Esophagus muscularis mucosa (tissue), 4 donors: ENCODE measurements at places on chromosomes 7 and 10. TPM values are rescaled to one million over a fixed set of nuclear protein-coding genes. Genes with fewer than 3 reads are reported as not detected.

The C10orf53 gene
- not detected for total RNA-seq

The DPP6 gene
- total RNA-seq, result 33.2 TPM

The ACSM6 gene
- total RNA-seq, result not detected

DNA sequence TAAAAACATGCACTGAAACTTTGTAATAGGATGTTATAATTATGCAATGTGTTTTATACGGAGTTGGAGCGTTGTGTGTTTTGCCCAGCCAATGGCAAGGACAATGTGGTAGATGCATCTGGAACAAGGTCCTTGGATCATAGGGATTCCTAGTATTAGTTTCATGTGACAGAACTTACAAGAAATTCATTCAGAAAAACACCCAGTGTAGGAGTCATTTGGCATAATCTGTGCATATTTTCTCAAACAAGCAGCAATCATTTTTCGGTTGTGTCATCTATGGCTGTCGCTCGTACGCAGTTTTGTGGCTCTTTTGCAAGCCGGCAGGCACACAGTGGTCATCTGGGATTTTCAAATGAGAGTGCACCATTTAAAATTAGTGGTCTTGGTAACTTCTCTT is 19.8 kb downstream of the CREB5 start:
- peak overlapping the region; percentile 30 for H3K27ac ChIP-seq
- peaks cover 20% of the 10 kb centered on the region for H3K4me1 ChIP-seq
- no peaks in the 10 kb centered on the region for H3K36me3 ChIP-seq

DNA sequence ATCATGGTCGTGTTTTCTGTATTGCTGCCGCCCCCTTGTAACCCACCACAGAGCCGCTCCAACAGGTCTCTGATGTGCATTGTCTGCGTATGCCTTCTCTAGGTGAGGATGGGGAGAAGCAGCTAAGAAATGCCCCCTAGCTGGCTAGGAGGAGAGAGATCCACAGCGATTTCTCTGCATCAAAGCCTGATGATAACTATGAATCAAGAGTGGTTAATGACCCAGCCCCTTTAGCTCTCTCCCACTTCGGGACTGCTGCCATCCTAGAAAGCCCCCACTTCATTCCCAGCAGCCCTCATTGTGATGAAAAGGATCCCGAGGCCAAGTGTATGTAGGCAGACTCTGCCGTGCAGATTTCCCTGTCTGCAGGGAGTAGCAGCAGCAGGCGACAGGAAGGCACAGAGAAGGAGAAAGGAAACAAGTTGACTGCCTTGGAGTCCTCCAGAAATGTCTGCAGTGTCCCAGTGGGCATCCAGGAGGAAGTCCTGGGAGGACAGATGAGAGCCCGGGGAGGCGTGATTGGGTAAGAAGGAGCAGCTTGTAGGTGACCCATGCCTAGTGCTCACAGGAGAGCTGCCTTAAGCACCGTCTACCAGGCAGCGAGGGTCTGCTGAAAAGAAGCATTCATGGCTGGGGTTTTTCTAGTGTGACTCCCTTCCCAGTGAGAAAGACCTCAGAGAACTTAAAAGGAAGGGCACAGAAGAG is 2.9 kb downstream of the PLXNA4 start:
- no peak overlapping the region for H3K27ac ChIP-seq
- DNase-seq, result no peak
- no peak overlapping the region for H3K4me3 ChIP-seq
- no peaks in the 10 kb centered on the region for H3K36me3 ChIP-seq

The UPK3BL2 gene
- total RNA-seq, result 2.1 TPM

The GPNMB gene
- 46.1 TPM for total RNA-seq

- no peak overlapping the region for H3K27ac ChIP-seq
- no peaks in the 10 kb centered on the region for H3K36me3 ChIP-seq
- no peaks in the 10 kb centered on the region for H3K4me1 ChIP-seq
- no peak for DNase-seq
- H3K4me3 ChIP-seq, result no peak overlapping the region
Observed at GRCh38 chr7:12028508-12028907, 182.6 kb upstream of the TMEM106B start.

DNA sequence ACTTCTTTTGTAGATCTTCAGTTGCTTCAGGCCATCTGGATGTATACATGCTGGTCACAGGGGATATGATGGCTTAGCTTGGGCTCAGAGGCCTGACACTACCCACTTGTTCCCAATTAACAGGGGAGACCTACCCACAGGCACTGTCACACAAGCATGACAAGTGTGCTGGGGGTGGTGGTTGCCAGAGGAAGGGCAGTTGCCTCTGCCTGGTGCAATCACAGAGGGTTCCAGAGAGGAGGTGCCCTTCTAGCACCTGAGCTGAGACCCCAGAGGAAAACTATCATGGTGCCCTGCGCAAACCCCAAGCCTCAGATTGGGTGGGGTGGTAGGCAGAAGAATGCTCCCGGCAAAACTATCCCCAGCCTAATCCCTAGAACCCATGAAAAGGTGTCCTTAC is 65.6 kb upstream of the NANOS1 start:
- H3K27me3 ChIP-seq, result no peaks in the 10 kb centered on the region
- H3K36me3 ChIP-seq, result no peaks in the 10 kb centered on the region
- no peak overlapping the region for H3K27ac ChIP-seq
- peaks cover 23% of the 10 kb centered on the region for H3K4me1 ChIP-seq

- no peaks in the 10 kb centered on the region for H3K27me3 ChIP-seq
- H3K4me1 ChIP-seq, result no peaks in the 10 kb centered on the region
- H3K36me3 ChIP-seq, result no peaks in the 10 kb centered on the region
- H3K4me3 ChIP-seq, result no peak overlapping the region
- H3K27ac ChIP-seq, result no peak overlapping the region
Observed at GRCh38 chr10:6612371-6612770, 32.3 kb upstream of the PRKCQ start.

DNA sequence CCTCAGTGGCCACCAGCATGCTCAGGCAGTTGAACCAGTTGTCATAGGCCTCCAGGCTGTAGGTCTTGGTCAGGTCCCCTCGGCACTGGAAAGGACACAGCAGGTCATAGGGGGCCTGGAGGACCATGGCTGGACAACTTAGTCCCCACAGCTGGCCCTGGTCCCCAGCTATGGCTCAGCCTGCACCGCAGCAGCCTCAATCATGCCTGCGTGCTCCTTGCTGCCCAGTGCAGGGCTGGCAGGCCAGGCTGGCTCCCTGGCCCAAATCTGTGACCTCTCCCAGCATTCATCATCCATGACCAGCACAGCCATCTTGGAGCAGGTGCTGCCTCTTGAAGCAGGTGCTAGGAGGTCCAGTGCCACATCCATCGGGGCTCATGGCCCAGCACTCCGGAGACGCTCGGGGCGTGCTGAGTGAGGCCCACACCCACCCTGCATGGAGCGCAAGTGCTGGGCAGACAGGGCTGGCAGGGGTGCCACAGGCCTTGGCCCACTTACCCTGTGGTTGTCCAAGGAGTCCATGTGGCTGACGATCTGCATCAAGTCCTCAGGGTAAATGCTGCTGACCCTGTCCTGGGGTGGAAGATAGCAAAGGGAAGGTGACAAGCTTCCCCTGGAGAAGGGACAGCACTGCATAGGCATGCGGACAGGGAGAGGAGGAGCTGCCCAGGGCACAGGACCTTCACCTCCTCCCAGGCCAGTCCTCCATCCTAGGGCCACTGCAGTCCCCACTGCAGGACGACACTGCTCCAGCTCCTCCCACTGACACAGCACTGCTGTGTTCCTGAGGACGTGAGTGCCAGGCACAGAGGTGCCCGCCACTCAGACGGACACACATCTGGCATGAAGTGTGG is 61.7 kb downstream of the CSGALNACT2 start:
- no peaks in the 10 kb centered on the region for H3K36me3 ChIP-seq
- H3K4me3 ChIP-seq, result no peak overlapping the region
- H3K27ac ChIP-seq, result no peak overlapping the region

The MSS51 gene
- 0.83 TPM for total RNA-seq

GRCh38 chr10:76036111-76036940 is 604.9 kb downstream of the LRMDA start:
- peak overlapping the region; percentile 35 for H3K4me3 ChIP-seq
- no peaks in the 10 kb centered on the region for H3K27me3 ChIP-seq
- peaks cover 40% of the 10 kb centered on the region for H3K4me1 ChIP-seq
- peak; percentile 94 for DNase-seq
- H3K36me3 ChIP-seq, result no peaks in the 10 kb centered on the region
- H3K27ac ChIP-seq, result peak overlapping the region; percentile 74

The LRIT1 gene
- total RNA-seq, result not detected

DNA sequence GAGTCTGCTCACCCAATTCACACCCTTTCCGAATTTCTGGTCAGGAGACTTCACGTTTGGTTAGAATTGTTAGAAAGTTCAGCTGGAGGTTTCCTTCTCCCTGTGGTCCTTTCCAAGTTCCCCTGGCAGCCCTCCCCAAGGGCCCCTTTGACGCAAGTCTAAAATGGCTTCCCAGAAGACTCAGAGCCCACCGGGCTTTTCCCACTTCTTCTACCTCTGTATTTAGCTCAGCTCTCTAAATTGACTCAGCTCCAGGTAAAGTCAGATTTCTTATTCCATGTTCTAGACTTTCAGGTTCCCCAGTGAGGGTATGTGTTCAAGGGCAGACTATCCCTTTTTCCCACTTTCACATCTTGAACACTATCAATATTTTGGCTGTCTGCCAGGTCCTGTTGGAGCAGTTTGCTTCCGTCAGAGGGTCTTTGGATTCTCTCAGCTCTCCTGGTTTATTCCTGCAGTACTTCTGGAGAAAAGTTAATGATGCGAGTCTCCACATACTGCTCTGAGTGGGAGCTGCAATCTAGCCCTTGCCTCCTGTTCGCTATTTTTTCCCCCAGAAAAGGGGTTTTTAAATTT is 53.1 kb upstream of the ZNF273 start:
- no peaks in the 10 kb centered on the region for H3K36me3 ChIP-seq
- H3K27me3 ChIP-seq, result no peaks in the 10 kb centered on the region
- peaks cover 9% of the 10 kb centered on the region for H3K4me1 ChIP-seq

The NUTM2E gene
- total RNA-seq, result not detected

The ANKRD30A gene
- not detected for total RNA-seq

- H3K27ac ChIP-seq, result no peak overlapping the region
- H3K4me3 ChIP-seq, result no peak overlapping the region
- peaks cover 78% of the 10 kb centered on the region for H3K36me3 ChIP-seq
- H3K4me1 ChIP-seq, result no peaks in the 10 kb centered on the region
- DNase-seq, result no peak
- no peaks in the 10 kb centered on the region for H3K27me3 ChIP-seq
Observed at GRCh38 chr10:119919826-119920225, 27.3 kb downstream of the SEC23IP start.

The CDHR1 gene
- 0.17 TPM for total RNA-seq

The PAPSS2 gene
- 9.6 TPM for total RNA-seq

- no peaks in the 10 kb centered on the region for H3K36me3 ChIP-seq
- DNase-seq, result no peak
- H3K4me1 ChIP-seq, result no peaks in the 10 kb centered on the region
- H3K27ac ChIP-seq, result no peak overlapping the region
- no peaks in the 10 kb centered on the region for H3K27me3 ChIP-seq
Observed at GRCh38 chr7:14457568-14458453, 444.7 kb downstream of the DGKB start.

The MBLAC1 gene
- 5.8 TPM for total RNA-seq

The CABCOCO1 gene
- total RNA-seq, result 2.7 TPM

DNA sequence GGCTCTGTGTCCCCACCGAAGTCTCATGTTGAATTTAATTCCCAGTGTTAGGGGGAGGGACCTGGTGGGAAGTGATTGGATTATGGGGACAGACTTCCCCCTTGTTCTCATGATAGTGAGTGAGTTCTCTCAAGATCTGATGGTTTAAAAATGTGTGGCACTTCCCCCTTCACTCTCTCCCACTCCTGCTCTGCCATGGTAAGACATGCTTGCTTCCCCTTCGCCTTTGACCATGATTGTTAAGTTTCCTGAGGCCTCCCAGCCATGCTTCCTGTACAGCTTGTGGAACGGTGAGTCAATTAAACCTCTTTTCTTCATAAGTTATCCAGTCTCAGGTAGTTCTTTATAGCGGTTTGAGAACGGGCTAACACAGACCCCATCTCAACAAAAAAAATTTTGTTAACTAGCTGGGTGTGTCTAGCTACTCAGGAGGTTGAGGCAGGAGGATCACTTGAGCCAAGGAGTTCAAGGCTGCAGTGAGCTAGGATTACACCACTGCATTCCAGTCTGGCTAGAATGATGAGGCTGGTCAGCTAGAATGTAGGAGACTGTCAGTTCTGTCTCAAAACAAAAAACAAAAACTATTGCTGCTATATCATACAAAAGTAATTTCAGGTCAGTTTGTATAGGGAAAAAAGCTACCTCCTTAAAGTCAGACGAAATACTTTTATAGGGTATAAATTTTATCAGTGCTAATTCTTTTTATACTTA is 57.7 kb downstream of the ATAD1 start:
- DNase-seq, result no peak
- H3K27me3 ChIP-seq, result no peaks in the 10 kb centered on the region
- no peak overlapping the region for H3K27ac ChIP-seq
- H3K4me3 ChIP-seq, result no peak overlapping the region
- H3K36me3 ChIP-seq, result peaks cover 11% of the 10 kb centered on the region

DNA sequence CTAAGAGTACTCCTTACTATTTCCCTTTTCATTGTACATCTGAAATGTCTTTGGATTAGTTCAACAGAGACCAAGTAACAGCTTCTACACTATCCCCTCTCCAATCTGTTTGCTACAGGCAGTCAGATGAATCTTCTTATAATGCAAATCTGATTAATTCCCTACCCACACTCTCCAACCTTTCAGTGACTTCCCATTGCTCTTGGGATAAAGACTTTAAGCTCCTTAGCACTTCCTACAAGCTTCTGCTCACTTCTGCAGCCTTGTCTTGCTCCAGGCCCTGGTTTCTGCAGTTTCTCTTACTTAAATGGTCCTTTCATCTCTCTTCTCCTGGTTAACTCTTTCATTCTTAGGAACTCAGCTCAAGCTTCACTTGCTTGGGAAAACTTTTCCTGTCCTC is 65.2 kb upstream of the FEZF1 start:
- H3K4me3 ChIP-seq, result no peak overlapping the region
- H3K27me3 ChIP-seq, result no peaks in the 10 kb centered on the region
- H3K36me3 ChIP-seq, result no peaks in the 10 kb centered on the region
- DNase-seq, result no peak
- no peak overlapping the region for H3K27ac ChIP-seq

DNA sequence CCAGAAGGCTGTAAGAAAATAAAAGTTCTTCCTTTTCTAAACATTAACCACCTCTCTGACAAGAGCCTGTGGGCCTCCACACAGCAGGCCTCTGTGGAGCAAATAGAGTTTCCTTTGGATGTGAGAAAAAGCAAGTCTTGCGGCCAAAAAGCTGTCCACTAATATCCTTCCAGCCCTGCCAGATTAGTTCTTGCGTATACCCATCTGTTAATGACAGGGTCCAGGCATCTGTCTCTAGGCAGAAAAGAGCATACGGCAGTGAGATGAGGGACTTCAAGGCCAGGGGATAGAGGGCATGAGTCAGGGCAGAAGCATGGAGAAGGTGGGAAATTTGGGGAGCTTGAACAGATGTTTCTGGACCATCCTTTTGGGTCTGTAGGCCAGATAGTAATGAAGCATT is 164.9 kb downstream of the NSUN6 start:
- peaks cover 6% of the 10 kb centered on the region for H3K36me3 ChIP-seq
- no peak overlapping the region for H3K4me3 ChIP-seq
- H3K27ac ChIP-seq, result no peak overlapping the region
- H3K27me3 ChIP-seq, result no peaks in the 10 kb centered on the region
- DNase-seq, result no peak
- H3K4me1 ChIP-seq, result peaks cover 20% of the 10 kb centered on the region

GRCh38 chr7:134710854-134711624 is 64.4 kb downstream of the BPGM start:
- H3K4me1 ChIP-seq, result peaks cover 39% of the 10 kb centered on the region
- DNase-seq, result no peak
- no peak overlapping the region for H3K4me3 ChIP-seq
- H3K27ac ChIP-seq, result peak overlapping the region; percentile 83

The PILRA gene
- 8.8 TPM for total RNA-seq
